ENCODE measurements at places on chromosomes 4 and X.

DNA sequence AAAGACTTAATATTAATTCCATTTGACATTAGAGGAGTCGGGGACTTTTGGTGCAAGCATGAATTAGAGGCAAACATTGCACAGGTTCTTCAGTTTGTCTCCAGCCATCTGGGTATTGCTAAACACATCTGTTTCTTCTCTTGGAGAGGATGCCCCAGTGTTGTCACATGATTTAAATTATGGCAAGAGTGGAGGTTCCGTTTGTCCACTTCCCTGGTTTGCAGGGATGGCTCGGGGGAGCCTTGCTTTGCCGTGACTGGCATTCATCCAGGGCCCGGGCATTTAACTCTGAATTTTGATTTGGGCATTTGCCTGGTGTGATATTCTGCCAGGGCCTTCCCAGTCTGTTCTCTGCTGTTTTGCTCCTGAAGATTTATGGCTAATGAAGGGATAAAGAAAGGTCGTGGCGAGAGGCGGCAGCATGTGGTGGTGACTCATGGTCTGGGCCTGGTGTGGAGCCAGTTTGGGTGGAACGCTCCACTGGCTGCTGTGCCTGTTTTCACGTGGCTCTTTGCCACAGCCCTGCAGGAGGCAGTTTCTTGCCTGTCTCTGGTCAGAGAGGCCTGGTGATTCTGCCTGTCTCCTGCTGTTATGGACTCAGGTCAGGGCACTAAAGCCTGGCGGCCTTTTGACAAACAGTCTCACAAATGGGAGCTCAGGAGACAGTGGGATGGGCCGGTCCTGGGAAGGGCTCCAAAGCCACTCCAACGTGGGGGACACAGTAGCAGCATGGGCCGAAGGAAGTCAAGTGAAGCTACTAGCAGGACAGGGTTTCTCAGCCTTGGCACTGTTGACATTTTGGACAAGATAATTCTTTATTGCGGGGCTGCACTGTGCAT is 99.4 kb upstream of the PGRMC2 start:
- DNase-seq: peak; percentile 98

DNA sequence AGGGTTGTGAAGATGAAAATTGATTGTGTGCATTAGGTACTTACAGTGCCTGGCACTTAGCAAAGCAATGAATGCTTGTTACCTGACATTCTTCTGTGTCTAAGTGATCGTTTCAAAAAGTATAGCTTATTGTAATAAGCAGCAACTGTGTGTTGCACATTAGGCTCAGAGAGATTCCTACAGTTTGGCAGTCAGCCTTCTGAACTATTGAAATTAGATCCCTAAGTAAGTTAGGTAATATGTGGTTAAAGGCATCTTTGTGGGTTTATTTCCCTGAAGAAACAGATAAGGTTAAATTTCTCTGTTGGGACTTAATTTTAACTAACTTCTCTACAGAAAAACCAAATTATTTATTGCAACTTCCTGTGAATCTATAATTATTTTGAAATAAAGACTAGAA is 93.4 kb downstream of the REPS2 start:
- DNase-seq: peak; percentile 72

- no peak for DNase-seq
Observed at GRCh38 chrX:155108427-155108826, 37.1 kb downstream of the BRCC3 start.

DNA sequence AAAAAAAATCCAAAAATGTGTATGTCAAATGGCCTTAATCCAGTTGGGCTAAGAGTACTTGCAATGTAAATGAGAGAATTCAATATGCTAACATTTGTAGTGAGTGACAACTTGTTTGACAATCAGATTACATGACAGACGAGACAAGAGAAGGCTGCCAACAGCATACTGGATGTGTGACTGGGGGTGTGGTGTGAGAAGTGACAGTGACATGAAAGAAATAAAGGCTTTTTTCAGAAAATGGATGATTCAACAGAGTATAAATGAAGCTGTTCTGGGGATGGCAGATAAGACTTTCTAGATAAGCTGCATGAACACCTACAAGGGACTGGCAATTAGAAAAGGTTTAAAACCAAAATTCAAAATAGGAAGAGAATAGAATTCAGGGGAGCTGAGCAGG is 143.4 kb downstream of the CENPC start:
- no peak for DNase-seq

DNA sequence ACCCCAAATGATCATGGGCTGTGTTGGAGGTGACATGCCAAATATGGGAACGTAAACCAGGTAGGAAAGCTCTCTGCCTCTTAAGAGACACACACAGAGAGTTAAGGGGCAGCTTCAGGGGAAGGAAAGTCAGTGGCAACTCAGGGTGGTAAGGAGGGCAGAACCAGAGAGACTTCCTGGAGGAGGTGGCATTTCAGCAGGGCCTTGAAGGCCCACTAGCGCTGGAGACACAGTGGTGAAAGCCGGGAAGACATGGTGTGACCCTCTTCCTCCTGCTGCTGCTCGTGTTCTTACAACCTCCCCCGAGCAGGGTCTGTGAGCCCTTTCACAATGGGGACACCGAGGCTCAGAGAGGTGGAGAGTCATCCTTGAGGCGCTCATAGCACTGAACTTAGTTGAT is 68.2 kb downstream of the SORCS2 start:
- no peak for DNase-seq

GRCh38 chr4:36439556-36439955 is 158.1 kb downstream of the DTHD1 start:
- DNase-seq: no peak

DNA sequence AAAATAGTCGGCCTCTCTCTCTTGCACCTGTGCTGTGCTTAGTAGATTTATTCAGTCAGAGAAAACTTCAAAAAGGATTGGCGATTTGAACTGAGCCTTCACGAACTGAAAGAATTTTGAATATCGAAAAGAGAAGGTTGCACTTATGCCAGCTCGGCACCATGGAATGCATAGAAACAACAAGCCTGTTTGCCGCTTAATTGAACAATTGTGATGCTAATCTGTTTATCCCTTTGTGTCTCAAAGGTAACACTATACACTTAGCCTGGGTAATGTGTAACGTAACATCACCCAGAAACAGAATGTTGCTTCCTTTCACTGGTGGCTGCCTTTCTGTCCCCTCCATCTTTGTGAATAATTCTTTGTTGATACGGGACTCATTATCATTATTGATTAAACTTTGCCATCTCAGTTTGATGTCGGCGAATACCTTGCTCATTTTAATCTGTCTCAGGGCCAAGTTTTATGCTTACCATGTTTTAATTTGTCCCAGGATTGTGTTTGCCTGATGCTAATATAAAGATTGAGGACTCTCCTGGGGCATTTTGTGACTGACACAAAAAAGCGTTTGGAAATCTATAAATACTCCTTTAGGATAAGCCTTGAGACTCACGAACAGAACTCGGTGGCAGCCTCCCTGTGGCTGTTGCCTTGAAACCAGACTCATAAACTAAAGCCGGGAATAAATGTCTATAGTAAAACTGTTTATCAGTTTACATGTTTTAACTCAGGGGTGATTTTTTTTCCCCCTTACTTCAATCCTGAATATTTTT is 400.5 kb downstream of the RAPGEF2 start:
- DNase-seq: peak; percentile 20

GRCh38 chrX:150365990-150366911 is 3.1 kb downstream of the MAMLD1 start:
- DNase-seq: peak; percentile 40

- peak; percentile 63 for DNase-seq
Observed at GRCh38 chr4:4762909-4763821, 96.3 kb upstream of the MSX1 start.

DNA sequence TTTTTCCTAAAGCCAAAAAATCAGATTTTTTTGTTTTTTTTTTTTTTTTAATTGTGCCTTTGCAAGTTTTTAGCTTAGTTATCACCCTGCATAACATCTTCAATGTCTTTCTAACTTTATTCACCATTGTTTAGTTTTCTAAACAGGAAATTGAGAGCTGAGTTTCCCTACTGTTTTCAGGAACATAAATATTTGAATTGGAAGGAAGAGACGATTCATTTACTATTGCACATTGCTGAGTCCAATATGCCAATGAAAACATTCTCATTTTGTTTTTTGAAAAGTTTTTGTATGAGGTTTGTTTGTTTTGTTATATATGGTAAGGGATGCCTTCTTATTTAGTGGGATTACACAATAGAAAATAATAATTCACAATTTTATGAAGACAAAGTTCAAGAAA is 148.4 kb downstream of the ANKRD50 start:
- no peak for DNase-seq

Data from iris pigment epithelial cell (primary cell).